ENCODE measurements at places on chromosomes 7 and 10. TPM values are rescaled to one million over a fixed set of nuclear protein-coding genes. Genes with fewer than 3 reads are reported as not detected.

HOXA10 gene
- 0.08 TPM for total RNA-seq

AMZ1 gene
- total RNA-seq, result 0.25 TPM

ARHGAP21 gene
- 113 TPM for total RNA-seq

ZC3HAV1L gene
- total RNA-seq, result 36.6 TPM

CLCN1 gene
- total RNA-seq, result 0.16 TPM

PRKAR2B gene
- 6.9 TPM for total RNA-seq

TRIL gene
- 6.3 TPM for total RNA-seq

LLCFC1 gene
- not detected for total RNA-seq

C10orf53 gene
- total RNA-seq, result not detected

UNCX gene
- not detected for total RNA-seq

COL26A1 gene
- not detected for total RNA-seq

SLC13A4 gene
- total RNA-seq, result 3.3 TPM

COL13A1 gene
- 6.0 TPM for total RNA-seq

GRK5 gene
- total RNA-seq, result 20.5 TPM

TEX47 gene
- total RNA-seq, result not detected

DPP6 gene
- total RNA-seq, result not detected

Data from fibroblast of the aortic adventitia (primary cell).